Astrocyte (in vitro differentiated cells and primary cell): ENCODE measurements at places on chromosomes 2 and 18. TPM values are rescaled to one million over a fixed set of nuclear protein-coding genes. Genes with fewer than 3 reads are reported as not detected.

DNA sequence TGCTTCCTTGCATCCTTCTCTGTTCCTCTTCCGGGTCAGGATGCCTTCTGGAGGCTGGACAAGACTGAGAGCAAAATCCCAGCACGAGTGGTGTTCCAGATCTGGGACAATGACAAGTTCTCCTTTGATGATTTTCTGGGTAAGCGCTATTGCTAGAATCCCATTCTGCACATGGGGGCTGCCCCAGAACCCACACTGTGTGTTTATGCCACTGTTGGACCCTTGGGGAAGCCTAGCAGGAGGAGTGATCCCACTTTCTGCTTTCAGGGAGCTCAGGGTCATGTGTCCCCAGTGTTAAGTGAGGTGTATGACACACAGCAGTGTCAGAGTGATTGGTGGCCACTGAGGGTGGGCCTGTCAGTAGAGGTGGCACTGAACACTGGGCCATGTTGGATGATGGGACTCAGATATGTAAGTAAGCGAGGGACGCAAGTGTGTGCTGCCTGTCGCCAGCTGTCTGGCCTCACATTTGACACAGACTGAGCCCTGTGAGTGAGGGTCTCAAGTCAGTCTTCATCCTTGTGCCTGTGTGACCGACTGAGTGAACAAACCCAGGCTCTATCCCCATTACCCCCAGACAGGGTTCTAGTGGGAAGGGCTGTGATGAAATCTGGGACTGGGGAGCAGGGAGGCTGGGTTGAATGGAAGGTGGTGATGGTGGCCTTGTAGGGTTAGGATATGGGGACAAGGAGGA is 220.9 kb downstream of the DYSF start:
- H3K36me3 ChIP-seq: no peaks in the 10 kb centered on the region
- no peak for DNase-seq
- H3K4me1 ChIP-seq: no peaks in the 10 kb centered on the region
- H3K27me3 ChIP-seq: no peaks in the 10 kb centered on the region
- no peak overlapping the region for H3K4me3 ChIP-seq

The LINC00305 gene
- total RNA-seq: not detected in 2 replicates

The ECEL1 gene
- 0.14 TPM in 1 of 2 replicates, not detected in the other for total RNA-seq

The POTEJ gene
- not detected in 2 replicates for total RNA-seq

DNA sequence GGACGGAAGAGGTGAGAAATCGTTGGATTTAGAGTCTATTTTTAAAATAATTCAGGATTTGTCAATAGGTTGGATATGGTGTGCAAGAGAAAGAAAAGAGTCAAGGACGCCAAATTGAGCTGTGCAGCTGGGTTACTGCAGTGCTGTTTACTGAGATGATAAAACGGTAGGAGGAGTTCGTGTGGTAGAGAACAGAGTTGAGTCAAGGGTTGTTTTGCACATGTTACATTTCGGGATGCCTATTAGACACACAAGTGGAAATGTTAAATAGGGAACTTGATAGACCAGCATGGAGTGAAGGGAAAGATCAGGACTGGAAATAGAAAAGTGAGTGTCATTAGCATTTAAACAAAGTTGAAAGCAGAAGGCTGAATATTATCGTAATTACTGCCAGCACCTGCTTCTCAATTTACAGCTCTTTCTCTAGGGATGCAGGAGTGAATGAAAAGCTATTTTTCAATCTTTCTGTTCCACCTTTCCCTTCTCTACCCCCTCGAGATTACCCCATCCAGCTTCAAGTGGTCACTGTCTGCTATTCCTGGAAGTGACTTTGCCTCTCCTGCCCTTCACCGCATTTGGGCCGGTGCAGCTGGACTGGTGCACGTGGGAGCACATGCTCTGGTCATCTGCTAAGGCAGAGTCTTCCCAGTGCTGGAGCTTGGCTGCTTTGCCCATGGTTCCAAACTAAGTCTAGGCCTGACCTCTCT is 30.3 kb downstream of the GPR75 start:
- no peak overlapping the region for H3K4me3 ChIP-seq
- H3K27me3 ChIP-seq: no peaks in the 10 kb centered on the region
- no peak overlapping the region for H3K27ac ChIP-seq
- H3K36me3 ChIP-seq: no peaks in the 10 kb centered on the region
- no peaks in the 10 kb centered on the region for H3K4me1 ChIP-seq

DNA sequence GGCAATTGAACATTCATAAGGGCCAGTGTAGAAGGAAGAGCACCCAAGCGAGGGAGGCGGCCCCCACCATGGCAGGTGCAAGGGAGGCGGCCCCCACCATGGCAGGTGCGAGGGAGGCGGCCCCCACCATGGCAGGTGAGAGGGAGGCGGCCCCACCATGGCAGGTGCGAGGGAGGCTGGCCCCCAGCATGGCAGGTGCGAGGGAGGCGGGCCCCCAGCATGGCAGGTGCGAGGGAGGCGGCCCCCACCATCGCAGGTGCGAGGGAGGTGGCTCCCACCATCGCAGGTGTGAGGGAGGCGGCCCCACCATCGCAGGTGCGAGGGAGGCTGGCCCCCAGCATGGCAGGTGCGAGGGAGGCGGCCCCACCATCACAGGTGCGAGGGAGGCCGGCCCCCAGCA is 24.7 kb upstream of the GPC1 start:
- no peaks in the 10 kb centered on the region for H3K27me3 ChIP-seq
- no peak overlapping the region for H3K4me3 ChIP-seq
- DNase-seq: no peak
- H3K27ac ChIP-seq: no peak overlapping the region
- H3K4me1 ChIP-seq: no peaks in the 10 kb centered on the region

The DSG1 gene
- 0.05 TPM in 1 of 2 replicates, not detected in the other for total RNA-seq

DNA sequence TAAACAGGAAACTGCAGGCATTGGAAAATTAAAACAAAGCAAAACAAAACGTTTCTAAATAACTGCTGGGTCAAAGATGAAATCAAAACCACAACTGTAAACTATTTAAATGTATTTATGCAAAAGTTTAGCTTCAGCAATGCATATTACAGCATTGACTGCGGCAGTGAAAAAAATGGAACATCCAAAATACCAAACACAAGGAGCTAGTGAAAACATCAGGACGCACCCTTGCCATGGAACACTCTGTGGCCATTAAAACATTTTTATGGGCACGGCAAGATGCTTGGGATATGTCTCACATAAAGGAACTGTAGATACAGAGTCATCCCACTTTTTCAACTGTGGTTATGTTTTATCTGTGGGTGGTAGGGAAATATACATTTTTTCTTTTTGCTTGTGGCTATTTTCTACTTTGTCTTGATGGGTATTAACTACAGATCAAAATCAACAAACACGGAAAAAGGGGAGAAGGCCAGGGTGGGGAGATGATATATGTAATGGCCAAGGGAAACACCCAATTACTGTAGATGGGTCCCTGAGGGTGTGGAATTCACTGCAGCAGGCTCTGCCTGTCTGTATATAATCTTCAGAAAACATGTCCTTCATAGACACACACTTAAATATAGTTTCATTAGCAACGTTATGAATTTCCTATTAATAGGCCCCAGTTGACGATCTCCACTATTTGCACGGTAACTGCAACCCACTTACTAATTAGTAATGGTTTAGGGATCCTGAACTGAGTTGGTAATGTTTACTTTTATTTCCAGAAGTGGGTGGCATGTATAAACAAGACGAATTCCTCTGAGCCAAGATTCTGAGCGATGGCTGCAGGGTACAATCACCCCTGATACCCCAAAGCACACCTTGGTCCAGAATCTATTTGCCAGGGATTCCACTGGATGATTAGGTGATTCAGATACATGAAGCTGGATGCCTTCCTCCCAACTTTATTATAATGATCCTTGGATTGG is 110.5 kb downstream of the ACKR3 start:
- H3K4me1 ChIP-seq: peaks cover 9% of the 10 kb centered on the region
- peak; percentile 60 for DNase-seq
- no peaks in the 10 kb centered on the region for H3K36me3 ChIP-seq

The CCL20 gene
- total RNA-seq: not detected in 2 replicates

The KYNU gene
- 0.72 and 1.2 TPM in 2 replicates for total RNA-seq

The GALNT3 gene
- total RNA-seq: 16.4 and 19.9 TPM in 2 replicates

The EFHD1 gene
- total RNA-seq: 15.7 and 18.8 TPM in 2 replicates

DNA sequence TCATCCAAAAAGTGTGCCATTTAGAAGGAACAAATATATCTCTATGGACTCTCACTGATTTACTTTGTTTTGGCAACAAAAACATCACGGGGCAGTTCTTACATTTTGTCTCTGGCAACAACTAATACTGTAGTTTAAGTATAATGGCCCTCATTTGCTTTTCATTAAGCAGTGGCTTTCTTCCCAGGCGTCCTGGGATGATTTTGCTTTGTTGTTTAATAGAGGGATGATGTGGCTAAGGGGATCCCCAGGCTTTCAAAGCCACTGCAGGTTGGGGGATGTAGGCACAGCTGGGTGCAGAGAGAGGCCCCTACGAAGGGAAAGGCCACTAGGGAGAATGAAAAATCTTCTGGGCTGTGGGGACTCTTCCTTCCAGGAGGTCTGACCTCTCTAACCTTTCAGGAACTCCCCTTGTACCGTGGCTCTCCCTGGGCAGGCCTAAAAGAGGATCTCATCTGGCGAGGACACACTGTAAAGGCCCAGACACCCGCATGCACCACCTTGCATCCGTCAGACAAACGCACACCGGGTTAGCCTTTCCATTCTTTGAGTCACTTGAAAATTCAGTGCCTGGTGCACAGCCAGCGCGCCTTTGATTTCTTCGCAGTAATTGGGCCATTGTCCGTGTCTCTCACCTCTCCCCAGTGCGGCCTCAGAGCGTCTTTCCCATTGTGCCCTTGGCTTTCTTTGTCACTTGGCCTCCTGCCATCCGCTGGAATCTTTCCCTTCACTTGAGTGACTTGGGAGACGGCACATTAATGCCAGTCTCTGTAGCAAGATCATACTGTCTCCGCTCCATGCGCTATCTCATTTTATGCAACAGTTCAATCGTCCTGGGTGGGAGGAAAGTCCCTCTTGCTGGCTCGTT is 40.3 kb upstream of the AFF3 start:
- H3K4me1 ChIP-seq: no peaks in the 10 kb centered on the region
- no peak overlapping the region for H3K4me3 ChIP-seq
- no peak for DNase-seq
- peaks cover 2% of the 10 kb centered on the region for H3K27me3 ChIP-seq

DNA sequence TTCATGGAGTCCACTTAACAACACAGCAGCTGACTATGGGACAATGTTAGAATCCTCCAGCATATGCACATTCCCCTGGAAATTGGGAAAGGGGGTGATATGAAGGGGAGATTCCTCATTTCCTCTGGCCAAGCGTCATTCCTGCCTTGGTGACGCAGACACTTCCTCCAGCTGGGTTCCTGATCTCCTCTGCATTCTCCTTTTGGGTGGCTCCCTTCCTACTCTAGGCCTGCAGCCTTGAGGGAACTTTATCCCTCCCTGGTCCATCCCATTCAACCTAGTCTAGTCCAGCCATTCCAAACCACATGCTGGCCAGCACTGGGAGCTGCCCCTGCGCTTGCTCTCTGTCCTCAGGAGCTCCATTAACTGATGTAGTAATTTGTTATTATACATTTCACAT is 216.8 kb downstream of the VAPA start:
- no peak for DNase-seq
- H3K27ac ChIP-seq: no peak overlapping the region
- peaks cover 3% of the 10 kb centered on the region for H3K27me3 ChIP-seq

The TMEM163 gene
- 0.12 and 0.18 TPM in 2 replicates for total RNA-seq

- no peak overlapping the region for H3K4me3 ChIP-seq
- peak; percentile 86 for DNase-seq
- H3K27me3 ChIP-seq: no peaks in the 10 kb centered on the region
- H3K4me1 ChIP-seq: peaks cover 5% of the 10 kb centered on the region
- no peak overlapping the region for H3K27ac ChIP-seq
- H3K36me3 ChIP-seq: peaks cover 7% of the 10 kb centered on the region
Measured at GRCh38 chr2:135963841-135964240, 21.6 kb downstream of the DARS1 start.

The ABHD1 gene
- not detected in 2 replicates for total RNA-seq

- H3K27me3 ChIP-seq: no peaks in the 10 kb centered on the region
- H3K36me3 ChIP-seq: peaks cover 10% of the 10 kb centered on the region
- H3K4me1 ChIP-seq: no peaks in the 10 kb centered on the region
- DNase-seq: no peak
Measured at GRCh38 chr18:2692508-2692907, 37.0 kb downstream of the SMCHD1 start.

DNA sequence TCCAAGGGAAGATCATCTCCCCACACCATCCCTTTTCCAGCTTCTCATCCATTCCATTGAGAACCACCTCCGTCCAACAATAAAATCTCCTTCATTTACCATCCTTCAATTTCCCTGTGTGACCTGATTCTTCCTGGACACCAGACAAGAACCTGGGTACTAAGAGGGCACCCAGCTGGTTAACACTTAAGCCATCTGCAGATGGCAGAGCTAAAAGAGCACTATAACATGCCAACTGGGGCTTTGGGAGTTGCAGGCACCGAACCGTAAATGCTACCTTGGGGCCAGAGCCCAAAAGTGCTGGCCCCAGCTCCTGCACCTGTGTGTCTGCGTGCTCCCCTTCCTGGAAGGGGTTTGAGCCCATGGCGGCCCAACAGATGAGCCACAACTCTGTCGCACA is 655.0 kb downstream of the LRP1B start:
- no peak overlapping the region for H3K27ac ChIP-seq
- no peaks in the 10 kb centered on the region for H3K27me3 ChIP-seq
- H3K36me3 ChIP-seq: no peaks in the 10 kb centered on the region
- no peak for DNase-seq
- no peak overlapping the region for H3K4me3 ChIP-seq

DNA sequence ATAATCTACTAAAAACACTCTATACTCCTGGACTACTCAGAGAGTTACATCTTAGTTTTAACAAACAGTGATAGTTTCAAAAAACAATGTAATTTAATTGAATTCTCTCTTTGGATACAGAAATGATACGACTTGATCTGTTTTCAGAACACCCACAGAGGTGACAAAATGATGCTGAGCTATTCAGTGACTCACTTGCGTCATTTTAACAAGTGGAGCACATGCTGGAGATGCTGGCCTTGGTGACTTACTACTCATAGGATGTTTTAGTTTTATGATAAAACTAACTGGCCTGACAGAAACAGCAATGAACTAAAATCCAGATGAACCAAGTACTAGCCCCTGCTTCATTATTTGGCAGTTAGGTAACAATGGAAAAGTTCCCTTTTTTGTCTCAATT is 101.3 kb upstream of the ITGB6 start:
- peaks cover 25% of the 10 kb centered on the region for H3K4me1 ChIP-seq
- DNase-seq: no peak
- peaks cover 26% of the 10 kb centered on the region for H3K36me3 ChIP-seq

DNA sequence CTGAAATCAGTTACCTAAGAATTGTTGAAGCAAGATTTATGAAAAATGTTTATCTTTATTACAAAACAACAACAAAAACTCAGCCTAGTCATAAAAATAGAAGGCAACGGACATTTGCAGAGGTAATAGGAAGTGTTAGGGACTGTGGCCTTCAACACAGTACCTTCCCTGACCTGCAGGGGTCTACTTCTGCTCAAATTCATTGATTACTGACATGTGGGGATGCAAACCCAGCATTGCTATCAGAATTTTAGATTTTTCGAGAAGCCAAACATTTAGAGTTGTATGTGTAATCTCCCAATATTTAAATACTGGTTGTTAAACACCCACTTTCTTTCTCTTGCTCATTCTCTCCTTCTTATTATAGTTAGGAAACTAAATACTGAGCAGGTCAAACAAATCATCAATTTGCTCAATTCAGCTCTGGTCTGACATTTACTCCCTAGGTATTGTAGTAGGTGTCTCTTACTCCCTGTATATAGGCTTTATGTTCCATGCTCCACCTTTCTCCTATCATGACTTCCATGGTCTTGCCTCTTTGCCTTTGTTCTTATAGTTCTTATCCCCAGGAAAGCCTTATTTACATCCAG is 198.5 kb downstream of the UBE2E3 start:
- no peaks in the 10 kb centered on the region for H3K4me1 ChIP-seq
- no peak overlapping the region for H3K27ac ChIP-seq
- H3K36me3 ChIP-seq: no peaks in the 10 kb centered on the region
- no peak for DNase-seq
- no peak overlapping the region for H3K4me3 ChIP-seq
- no peaks in the 10 kb centered on the region for H3K27me3 ChIP-seq

The POTEC gene
- not detected in 2 replicates for total RNA-seq
